PC-3 (cell line): ENCODE measurements at places on chromosomes 12 and 14.

GRCh38 chr12:26029736-26030022, 71.2 kb downstream of the RASSF8 start:
- no peak for DNase-seq

- DNase-seq = no peak
Observed at GRCh38 chr14:105350450-105351244, 36.1 kb downstream of the PACS2 start.

DNA sequence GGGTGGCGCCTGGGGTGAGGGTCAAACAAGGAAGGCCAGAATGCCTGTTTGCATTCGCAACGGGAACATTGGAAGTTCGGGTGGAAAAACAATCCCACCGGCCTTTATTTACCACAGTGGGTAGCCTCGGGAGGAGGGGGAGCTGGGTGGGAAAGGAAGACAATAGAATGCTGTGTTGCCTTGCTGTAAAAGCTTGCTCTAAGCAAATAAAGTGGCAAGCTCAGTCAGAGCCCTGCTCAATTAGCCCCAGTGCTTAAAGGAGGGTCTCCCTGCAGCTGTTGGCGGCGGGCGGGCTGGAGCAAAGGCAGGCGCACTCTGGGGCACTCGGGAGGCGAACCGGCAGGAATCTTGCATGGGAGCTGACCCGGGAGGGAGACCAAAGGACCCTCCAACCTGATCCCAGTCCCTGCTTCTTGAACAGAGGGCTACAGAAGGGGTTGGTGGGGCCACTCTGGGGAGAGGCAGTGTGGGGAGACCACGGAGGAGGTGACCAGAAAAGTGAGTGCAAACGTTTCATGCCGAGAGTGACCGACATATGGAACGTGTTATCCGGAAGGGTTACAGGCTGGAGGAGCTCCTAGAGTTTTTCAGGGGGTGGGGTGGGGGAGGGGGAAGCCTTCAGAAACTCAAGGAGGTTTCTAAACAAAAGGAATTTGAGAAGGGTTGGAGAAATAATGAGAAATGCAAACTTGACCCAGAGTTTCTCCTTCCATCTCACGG, 48.5 kb downstream of the NTF3 start:
- no peak for DNase-seq

GRCh38 chr12:51890511-51891171, 2.7 kb downstream of the ANKRD33 start:
- no peak for DNase-seq

DNA sequence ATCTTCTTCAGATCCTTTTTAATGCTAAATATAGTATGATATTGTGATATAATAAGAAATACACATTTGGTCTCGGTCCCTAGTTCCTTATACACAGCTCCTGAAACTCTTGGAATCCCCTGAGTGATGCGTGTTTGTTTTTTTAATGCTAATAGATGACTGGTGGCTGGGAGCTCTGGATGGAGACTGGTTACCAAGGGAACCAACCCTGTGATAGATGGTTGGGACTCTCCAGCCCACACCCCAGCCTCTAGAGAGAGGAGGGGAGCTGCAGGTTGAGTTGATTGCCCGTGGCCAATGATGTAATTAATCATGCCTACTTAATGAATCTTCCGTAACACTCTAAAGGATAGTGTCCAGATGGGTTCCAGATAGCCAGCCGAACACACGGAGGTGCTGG, 140.6 kb downstream of the FBXL14 start:
- DNase-seq = no peak
